ENCODE measurements at places on chromosomes 1 and 21.

GRCh38 chr1:60329651-60330050 lies 256.1 kb upstream of the C1orf87 start:
- DNase-seq: no peak

- DNase-seq: no peak
Observed at GRCh38 chr1:245603311-245603865, 448.6 kb downstream of the KIF26B start.

DNA sequence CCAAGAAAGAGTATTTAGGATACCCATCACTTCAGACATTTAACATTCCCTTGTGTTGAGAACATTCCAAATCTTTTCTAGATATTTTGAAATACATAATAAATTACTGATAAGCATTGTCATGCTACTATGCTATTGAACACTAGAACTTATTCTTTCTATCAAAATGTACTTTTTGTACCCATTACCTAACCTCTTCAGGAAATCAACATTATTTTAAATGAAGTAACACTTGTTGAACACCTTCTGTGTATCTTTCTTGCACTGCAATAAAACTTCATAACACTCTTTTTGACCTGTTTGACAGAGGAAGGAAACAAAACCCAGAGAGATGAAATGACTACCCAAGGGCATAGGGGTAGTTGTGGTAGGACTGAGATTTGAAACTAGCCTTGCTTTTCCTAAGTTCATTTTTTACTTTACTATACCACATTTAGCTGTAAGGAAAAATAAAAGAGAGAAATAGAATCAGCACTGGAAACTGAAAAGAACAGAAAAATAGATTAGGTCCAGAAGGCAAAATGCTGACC lies 99.4 kb downstream of the UCHL5 start:
- DNase-seq: no peak

GRCh38 chr1:196774603-196775002 lies at the start of gene CFHR3:
Gene CFHR3, plus strand, starts transcription at chr1:196774840. Its CDS starts 47 bp downstream, at chr1:196774887.
- no peak for DNase-seq

DNA sequence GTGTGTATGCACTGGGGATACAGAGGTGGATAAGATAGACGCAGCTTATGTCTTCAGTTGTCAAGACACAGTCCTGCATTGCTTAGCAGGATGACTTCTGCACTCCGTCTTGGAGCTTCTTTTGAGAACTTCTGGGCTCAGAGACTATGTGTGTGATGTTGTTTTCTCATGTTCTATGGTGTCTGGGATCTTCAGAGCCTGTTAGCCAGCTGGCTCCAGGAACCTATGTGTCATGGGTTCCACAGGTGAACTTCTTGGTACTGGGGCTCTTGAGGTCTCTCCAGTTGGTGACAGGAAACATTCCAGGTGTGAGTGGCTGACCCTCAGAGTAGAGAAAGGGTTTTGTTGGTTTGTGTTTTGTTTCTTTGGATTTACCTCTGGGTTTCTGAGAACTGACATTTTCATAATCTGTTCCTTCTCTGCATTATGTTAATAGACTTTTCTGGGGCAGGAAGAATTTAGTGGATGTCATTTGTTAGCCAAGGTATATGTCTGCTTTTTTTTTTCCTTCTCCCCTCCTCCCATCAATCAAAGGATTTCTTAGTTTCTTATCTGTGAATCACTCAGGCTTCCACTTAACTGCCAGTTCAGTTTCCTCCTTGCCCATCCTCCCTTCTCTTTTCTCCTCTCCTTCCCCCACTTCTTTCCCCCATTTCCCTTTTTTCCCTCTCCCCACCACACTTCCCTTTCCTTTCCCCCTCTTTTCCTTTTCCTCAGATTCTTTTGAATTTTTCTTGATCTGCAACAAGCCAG lies 18.1 kb downstream of the FGGY start:
- DNase-seq: peak; percentile 35

GRCh38 chr1:178324003-178324402 lies 172.8 kb downstream of the CLEC20A start:
- no peak for DNase-seq

GRCh38 chr21:38768471-38769063 lies 37.2 kb upstream of the ETS2 start:
- peak; percentile 48 for DNase-seq

DNA sequence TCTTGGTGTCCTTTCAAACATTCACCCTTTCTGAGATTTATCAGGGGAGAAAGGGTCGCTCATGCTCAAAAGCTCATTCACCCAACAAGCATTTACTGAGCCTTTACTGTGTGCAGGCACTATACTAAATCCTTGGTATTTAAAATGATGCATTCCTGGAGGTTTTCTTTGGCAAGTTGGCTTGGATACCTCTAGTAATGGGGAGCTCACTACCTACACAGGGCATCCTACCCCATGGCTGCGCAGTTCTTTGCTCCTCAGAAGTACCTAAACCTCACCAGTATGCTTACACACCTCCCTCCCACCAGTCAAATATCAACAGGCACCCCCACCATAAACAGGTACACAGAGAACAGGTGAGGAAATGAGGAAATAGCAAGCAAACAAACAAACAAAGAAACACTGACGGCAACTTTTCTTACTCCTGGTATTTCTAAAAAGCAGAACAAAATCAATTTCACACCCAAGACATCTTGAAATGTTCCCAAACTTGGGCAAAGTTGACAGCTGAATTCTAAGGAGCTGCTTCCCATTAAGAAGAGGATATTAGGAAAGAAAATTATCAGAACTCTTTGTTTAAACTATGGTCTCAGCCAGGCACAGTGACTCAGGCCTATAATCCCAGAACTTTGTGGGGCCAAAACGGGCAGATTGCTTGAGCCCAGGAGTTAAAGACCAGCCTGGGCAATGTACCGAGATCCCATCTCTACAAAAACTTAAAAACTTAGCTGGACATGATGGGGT lies 104.8 kb downstream of the PSMG1 start:
- no peak for DNase-seq

- peak; percentile 85 for DNase-seq
Observed at GRCh38 chr1:197464044-197464443, 196.0 kb downstream of the CRB1 start.

Data from tongue (tissue), 3 donors.